ENCODE measurements at places on chromosomes 12 and 14.

- DNase-seq: no peak
Observed at GRCh38 chr12:56258820-56259183, 618 bp upstream of the ANKRD52 start.

- no peak for DNase-seq
Observed at GRCh38 chr12:105235281-105235731, 668 bp downstream of the APPL2 start.

- DNase-seq: no peak
Observed at GRCh38 chr14:56120091-56120691, 2.0 kb downstream of the PELI2 start.

DNA sequence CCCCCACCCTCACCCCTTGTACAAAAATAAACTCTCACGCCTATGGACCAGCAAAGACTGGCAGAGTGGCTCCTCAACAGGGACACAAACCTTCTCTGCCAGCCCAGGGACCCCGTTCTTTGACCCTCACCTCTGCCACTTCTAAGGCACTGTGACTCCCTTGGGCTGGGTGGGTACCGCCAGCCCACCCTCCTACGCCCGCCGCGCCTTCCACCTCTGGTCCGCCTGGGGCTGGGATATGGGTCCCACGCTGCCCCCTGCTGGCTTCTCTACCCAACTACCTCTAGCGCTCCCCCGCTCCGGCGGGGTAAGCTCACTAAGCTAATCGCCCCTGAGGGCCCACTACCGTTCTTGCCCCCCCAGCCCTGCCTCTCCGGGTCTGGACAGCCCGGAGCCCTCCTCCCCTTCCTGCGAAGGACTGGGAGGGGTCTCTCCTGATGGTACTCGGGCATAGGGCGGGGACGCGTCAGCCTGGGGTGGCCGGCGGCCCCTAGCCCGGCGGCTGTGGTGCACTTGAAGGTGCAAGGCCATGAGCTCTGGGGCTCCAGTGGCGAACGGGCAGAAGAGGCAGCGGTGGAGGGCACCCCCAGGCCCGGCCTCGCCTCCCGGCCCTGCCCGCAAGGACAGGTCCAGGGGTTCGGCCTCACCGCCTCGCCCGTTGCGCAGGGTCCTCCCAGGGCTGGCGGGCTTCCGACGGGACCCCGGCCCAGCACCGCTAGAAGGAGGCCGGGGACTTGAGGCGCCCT, 8.1 kb downstream of the ZNF219 start:
- no peak for DNase-seq

DNA sequence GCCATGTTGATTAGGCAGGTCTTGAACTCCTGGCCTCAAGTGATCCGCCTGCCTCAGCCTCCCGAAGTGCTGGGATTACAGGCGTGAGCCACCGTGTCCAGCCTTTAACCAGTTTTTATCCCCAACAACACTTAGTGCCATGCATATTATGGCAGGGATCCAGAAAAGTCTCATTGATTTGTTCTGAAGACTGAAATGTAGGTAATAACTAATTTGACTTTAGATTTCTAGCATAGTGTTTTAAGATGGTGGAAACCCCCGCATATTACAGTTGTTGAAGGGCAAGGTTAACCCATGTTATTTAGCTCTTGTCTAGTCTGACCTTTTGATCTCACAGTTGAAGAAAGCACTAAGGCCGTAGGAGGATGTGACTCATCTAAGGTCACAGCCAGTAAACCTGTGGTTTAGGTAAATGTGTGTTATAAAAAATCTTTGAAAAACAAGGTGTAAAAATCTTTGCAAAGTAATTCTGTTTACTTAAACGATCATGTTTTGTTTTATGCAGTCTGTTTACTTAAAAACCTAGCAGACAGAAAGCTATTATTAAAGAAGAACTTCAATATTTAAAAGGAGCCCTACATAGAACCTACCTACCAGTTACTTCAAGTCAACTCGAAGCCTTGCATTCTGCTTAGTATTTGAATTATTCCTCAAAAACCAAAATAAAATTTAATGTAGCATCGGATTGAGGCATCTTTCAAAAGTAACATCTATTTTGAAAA, 24.8 kb downstream of the BICDL1 start:
- DNase-seq: no peak

- DNase-seq: no peak
Observed at GRCh38 chr14:51207621-51208020, 32.4 kb upstream of the TMX1 start.

GRCh38 chr12:43856972-43857371, 21.1 kb downstream of the TMEM117 start:
- no peak for DNase-seq

- DNase-seq: no peak
Observed at GRCh38 chr12:131799195-131799594, 29.0 kb upstream of the MMP17 start.

DNA sequence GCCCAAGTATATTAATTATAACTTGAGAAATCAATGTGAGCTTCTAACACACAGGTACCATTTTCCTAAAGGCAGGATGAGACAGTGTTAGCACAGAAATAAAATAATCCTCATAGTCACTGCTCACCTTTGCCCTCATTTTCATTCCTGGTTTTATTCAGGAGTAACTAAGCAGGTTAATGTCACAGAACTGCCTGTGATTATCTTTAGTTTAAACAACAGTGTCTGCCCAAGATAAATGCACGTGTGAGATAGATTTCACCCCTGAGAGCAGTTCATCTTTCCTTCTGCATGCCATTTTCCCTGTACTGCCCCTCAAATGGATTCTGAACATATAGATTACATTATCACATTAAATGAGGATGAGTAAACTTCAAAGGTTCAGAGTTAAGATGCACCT, 250.7 kb downstream of the RMST start:
- DNase-seq: no peak

DNA sequence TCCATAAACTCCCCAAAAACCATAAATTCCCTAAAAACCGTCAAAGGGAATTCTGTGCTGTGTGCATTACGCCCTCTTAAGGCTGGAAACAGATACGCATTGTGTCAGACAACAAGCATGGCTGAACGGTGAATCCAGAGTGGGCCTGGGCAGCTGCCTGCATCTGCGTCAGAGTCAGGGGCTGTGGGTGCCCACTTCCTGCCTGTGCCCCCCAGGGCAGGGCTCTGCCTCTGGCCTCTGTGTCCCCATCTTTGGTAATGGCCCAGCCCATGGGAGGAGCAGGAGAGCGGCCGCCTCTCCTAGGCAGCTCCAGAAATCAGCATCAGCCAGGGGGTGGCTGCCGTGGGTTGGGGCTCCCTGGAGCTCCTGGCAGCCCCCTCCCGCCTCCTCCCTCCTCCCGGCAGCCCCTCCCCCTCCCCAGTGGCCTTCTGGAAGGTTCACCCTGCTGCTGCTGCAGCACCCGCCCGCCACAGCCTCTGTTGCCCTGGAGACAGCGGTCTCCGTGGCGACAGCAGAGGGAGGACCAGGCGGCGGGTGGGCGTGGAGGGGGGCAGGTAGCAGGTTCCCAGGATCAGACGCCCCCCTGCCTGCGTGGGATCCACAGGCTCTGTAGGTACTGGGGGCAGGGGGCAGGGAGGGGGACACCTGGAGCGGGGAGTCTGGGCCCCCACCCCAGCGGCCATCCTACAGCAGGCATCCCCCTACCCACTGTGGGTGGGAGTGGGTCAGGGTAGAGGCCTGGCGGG, 5.9 kb downstream of the MMP17 start:
- DNase-seq: no peak

DNA sequence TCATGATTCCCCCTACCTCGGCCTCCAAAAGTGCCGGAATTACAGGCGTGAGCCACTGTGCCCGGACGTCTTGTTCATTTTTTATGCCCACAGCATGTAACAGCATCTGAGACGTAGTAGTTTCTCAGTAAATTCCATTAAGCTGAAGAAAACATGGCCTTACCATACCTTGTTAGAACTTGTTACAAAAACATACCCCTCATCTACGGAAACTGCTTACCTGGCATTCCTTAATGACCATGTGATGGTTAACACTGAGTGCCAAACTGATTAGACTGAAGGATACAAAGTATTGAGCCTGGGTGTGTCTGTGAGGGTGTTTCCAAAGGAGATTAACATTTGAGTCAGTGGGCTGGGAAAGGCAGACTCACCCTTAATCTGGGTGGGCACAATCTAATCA, 186.8 kb downstream of the CEP128 start:
- DNase-seq: no peak

DNA sequence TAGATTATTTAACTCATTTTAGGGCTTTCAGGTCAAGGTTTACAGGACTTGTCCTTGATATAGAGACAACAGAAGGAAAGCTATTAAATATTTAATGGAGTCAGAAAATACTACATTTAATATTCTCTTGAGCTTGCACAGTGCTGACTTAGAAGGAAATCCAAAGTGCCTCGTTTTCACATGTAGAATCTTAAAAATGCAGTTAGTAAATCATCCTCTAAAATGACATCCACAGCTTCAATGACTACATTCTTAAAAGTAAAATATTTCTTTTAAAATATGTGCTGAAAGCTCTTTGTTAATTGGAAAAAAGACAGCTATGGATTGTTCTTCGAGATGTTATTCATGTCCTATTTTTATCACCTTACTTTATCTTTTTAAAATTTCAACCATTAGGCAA, 146.9 kb downstream of the KCNC2 start:
- no peak for DNase-seq

- no peak for DNase-seq
Observed at GRCh38 chr12:43964961-43965360, 129.1 kb downstream of the TMEM117 start.

GRCh38 chr14:35385042-35385839, 19.3 kb downstream of the NFKBIA start:
- no peak for DNase-seq

DNA sequence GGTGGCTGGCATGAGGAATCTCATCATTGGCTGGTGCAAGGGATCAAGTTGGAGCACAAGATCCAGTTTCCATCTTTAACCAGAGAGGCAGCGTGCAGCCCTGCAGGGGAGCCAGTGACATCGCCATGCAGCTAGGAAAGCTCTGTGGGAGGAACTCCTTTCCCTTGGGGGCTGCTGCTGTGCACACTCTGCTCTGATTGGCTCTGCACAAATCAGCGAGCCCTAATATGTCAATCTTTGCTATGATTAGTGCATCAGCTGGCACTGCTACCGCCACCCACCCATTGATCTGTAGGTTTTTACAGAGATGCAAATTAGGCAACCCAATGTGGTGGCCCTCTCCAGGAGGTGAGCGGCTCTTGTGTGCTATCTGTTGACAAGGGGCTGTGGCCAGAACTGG, 262.6 kb downstream of the PCNX1 start:
- DNase-seq: no peak

GRCh38 chr12:116903818-116904217, 6.9 kb upstream of the FBXW8 start:
- DNase-seq: no peak

- no peak for DNase-seq
Observed at GRCh38 chr14:93067088-93067487, 48.6 kb downstream of the ITPK1 start.

DNA sequence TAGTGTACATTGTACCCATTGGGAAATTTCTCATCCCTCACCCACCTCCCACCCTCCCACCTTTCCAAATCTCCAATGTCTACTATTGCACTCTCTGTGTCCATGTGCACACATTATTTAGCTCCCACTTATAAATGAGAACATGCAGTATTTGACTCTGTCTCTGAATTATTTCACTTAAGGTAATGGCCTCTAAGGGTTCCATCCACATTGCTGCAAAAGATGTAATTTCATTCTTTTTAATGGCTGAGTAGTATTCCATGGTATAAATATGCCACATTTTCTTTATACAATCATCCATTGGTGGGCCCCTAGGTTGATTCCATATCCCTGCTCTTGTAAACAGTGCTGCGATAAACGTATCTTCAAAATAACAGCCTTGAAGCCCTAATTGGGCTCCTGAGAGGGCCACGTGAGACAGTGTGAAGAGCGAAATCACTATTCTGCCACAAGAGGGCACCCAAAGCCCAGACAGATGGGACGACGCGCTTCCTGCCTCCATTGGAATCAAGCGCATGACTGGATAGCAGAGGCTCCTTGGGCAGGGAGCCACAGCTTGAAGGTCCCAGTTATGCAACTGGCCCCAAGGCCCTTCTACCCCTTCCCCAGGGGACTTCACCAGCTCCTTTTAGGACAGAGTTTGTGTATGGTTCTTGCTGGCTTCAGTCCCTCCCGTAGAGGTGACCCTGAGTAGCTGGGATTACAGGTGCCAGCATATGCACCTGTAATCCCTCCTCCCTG, 21.3 kb upstream of the CD27 start:
- peak; percentile 63 for DNase-seq

DNA sequence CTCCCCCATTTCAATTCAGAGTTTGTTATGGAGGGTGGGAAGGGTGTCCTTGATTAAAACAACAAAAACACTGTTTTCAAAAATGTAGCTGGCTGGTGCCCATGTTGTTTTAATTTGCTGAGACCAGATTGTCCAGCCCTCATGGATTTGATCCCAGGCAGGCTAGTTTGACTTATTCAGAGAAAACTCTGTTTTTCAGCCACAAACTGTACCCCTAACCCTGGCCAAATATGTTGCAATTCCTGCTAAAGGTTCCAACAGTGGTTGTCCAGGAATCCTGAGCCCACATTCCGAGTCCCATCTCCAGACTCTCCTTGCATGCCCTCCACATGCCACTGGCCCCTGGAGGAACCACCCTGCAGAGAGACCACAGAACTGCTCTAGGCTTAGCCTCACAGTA, 36.0 kb downstream of the MAP1LC3B2 start:
- no peak for DNase-seq

GRCh38 chr14:92846162-92846897, 52.2 kb downstream of the GOLGA5 start:
- DNase-seq: no peak

DNA sequence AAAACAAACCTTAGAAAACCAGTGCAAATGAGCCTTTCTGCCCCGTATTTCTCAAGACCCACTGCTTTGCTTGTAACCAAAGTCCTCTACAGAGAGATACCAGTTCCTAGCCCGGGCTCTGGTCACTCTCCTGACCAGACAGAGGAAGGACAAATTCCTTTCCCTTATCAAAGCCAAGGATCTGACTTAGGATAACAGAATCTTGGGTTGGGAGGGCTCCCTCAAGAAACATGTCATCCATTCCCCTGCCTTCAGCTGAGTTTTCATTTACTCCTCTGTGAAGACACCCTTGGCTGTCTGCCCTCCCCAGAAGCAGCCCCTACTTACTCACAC, 116.0 kb upstream of the PARP11 start:
- no peak for DNase-seq

GRCh38 chr14:92585981-92586937, 72.7 kb downstream of the RIN3 start:
- no peak for DNase-seq

DNA sequence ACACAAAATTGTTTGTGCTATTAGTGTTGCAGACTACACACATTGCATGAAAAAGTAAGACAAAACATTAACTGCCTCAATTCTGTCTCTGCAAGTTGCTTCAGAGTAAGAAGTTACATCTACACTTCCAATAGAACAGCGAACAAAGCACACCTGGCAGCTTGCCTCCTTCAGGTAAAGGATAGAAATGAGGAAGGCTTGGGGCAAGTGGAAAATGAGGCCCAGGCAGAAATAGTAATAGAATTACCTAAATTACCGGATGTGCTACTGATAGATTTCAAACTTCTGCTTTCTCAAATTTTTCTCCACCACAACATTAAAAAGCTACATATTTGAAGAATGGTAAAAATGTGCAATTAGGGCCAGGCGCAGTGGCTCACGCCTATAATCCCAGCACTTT, 37.7 kb downstream of the CCDC175 start:
- no peak for DNase-seq

- no peak for DNase-seq
Observed at GRCh38 chr14:52885230-52885629, 65.6 kb downstream of the FERMT2 start.

All from neural crest cell (in vitro differentiated cells).